Choroid plexus epithelial cell (primary cell): ENCODE measurements at places on chromosomes 6 and 20.
A peak's percentile ranks its signal among the peaks of the same experiment; 100 is the strongest.

- DNase-seq: no peak
Measured at GRCh38 chr20:10714236-10714975, 40.6 kb upstream of the JAG1 start.

DNA sequence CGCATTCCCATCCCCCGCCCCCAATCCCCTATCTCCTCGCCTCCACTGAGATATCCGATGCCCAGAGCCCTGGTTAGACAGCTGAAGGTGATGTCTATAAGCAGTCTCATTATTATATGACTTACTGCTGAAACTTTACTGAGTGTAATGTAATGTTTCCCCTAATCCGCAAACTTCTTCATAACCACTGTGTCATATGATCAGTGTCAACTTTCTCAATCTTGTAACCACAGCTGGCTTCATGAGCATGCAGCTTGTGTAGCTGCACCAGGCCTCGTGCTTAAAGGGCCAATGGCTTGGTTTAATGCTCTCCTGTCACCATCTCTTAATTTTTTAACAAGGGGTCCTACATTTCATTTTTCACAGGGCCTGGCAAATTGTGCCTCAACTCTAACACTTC is 8.1 kb downstream of the ASIP start:
- DNase-seq: peak; percentile 91

DNA sequence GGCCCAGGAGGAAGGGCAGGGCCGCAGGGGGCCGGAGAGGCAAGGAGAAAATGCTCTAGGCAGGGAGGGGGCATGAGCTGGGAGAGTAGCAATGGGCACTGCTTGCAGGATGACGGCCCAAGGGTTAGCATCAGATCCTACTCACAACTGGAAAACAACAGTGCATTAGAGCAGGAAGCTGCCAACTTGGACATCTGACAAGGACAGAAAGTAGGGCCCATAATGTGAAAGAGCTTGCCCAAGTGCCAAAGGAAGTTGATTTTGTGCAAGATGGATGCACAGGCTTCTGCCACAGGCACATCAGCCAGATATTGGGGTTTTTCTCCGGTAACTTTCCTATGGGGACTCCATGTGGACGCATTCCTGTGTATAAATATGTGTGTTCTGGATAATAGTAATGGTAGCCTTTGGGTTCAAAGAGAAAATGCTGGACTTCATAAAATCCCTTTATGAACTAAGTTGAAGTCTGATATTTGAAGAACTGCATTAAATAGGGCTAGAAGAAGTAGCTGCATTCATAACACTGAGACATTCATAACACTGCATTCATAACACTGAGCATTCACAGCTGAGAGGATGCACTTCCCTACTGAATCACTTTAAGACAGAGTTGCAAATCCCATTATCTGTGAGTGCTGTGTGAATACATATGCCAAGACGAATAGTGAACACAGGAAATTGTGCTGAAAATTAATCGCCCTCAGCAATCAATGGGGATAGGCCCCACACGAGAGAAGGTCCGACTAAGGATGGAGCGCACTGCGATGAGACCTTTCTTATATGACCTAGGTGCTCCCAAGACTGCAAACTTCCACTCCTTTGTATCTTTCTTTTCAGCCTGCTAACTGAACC is 235.6 kb upstream of the PRDM1 start:
- DNase-seq: no peak

- peak; percentile 89 for DNase-seq
Measured at GRCh38 chr6:15491255-15491985, 171.4 kb downstream of the DTNBP1 start.

- DNase-seq: peak; percentile 84
Measured at GRCh38 chr20:1212607-1213396, 9.5 kb downstream of the C20orf202 start.

- DNase-seq: no peak
Measured at GRCh38 chr6:156269751-156270369, 507.3 kb upstream of the ARID1B start.

DNA sequence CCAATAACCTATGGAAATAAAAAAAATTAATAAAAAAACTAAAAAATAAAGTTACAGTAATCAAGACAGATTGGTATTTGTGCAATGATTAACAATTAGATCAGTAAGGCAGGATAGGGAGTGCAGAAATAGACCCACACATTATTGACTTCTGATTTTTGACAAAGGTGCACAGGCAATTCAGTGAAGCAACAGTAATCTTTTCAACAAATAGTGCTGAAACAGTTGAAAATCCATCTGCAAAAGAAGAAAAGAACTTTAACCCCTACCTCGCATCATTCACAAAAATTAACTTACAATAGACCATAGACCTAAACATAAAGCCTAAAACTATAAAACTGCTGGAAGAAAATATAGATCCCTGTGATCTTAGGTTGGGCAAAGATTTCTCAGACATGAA is 4.5 kb upstream of the SMLR1 start:
- no peak for DNase-seq

- DNase-seq: no peak
Measured at GRCh38 chr20:10059006-10059405, 24.2 kb downstream of the ANKEF1 start.

DNA sequence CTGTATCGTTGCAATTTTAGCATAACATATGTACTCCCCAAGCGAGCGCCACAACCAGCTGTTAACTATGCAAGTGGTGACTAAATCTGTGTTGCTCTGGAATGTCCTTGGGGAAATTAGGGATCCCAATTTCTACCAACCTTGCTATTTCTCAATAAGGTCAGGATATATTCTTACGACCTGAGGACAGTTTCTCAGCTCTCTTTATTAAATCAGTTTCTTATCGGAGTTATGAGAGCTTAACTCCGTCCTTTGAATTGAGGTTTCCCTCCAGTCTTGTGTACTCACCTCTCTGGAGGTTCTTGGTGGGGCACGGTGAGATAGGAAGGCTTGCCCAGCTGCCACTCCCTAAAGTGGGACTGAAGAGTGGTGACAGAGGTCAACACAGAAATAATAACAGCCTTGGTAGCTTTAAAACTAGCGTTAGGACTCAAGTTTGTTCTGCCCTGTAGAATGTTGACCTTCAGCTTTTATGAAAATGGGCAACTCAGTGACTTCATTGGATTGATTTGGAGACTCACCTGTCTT is 694 bp downstream of the MRPS18B start:
- DNase-seq: peak; percentile 25

DNA sequence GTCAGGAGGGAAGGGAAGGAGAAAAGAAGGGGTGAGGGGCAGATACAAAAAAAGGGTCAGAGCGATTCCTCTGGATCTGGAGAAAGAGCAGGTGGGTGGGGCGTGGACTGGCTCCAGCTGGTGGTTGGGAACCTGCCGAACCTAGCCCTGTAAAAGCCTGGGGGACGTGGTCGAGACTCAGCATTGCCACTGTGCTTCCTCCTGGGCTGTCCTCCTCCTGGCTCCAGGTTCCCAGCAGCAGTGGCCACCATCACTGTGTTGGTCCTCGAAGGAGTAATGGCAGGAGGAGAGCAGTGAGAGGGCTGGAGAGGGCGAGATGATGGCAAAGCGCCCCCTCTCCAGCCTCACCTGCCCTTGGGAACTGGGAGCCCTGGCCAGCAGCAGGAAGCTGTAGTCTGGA is 3.5 kb upstream of the RAET1L start:
- DNase-seq: no peak

GRCh38 chr6:154319231-154319858 is 37.3 kb downstream of the IPCEF1 start:
- DNase-seq: peak; percentile 58

- DNase-seq: no peak
Measured at GRCh38 chr6:41684311-41685180, 46.3 kb downstream of the MDFI start.
